ENCODE measurements at places on chromosomes 1 and 21.

GRCh38 chr1:211643324-211644212 lies 31.9 kb downstream of the NEK2 start:
- DNase-seq = no peak

DNA sequence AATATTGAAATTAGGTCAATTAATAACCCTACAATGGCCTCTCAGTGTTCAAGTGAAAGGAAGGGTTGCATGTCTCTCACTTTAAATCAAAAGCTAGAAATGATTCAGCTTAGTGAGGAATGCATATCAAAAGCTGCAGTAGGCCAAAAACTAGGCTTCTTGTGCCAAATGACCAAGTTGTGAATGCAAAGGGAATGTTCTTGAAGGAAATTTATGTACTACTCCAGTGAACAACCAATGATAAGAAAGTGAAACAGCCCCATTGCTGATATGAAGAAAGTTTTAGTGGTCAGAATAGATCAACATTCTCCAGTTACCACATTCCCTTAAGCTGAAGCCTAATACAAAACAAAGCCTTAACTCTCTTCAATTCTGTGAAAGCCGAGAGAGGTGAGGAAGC lies 10.0 kb downstream of the MAEL start:
- DNase-seq = no peak

DNA sequence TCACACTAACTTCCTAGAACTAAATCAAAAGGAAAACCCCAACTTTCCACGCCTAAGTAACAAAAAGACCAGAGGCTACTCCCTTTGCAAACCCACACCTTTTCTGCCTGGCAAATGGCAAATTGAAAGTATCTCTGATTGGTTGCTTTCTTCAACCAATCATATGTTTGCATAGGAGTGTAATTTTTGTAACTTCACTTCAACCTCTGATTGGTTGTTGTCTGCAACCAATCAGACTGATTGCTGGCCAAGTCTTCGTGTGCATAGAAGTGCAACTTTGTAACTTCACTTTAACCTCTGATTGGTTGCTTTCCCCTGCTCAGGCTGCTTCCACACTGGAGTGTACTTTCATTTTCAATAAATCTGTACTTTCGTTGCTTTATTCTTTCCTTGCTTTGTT lies 36.9 kb upstream of the PADI2 start:
- DNase-seq = no peak

GRCh38 chr1:223319905-223320580 lies 43.9 kb downstream of the SUSD4 start:
- DNase-seq = no peak

GRCh38 chr21:32155226-32155625 lies 123.6 kb downstream of the MIS18A start:
- no peak for DNase-seq

- DNase-seq = no peak
Observed at GRCh38 chr1:97252925-97253324, 531.3 kb downstream of the PTBP2 start.

- no peak for DNase-seq
Observed at GRCh38 chr1:23393706-23394105, 24.1 kb upstream of the ZNF436 start.

DNA sequence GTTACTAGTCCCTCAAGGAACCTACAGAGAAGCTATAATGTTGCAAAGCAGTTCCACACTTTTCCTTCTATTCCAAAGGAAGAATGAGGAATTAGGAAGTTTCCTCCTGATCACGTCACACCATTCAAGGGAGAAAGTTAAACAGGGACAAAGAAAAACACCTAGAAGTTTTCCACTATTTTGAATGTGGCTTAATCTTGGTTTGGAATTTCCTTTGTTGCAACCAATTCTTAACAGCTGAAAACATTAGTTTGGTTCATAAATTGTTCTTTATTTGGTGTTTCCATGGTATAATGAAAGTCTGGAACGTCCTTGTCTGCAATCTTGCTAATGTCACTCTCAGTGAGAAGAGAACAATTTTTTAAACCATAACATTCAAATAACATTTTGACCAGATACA lies 8.4 kb downstream of the MNDA start:
- no peak for DNase-seq

DNA sequence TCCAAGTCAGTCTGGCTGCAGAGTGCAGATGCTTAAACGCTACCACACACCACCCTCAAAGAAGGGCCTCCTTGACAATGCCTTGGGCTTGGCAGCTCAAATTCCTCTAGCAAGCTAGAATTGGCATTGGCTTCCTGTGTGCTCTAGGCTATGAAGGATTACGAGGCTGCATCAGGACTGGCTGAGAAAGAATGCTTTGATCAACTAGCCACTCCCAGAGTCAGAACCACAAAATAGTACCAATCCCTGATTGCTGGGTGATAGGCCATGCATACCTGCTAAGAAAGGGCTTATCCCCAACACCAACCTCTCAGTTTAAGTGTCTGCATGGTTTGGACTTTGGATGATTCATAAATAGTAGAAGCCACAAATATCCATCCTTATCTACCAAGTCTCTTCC lies 504.9 kb downstream of the OMA1 start:
- DNase-seq = no peak

GRCh38 chr1:220895412-220895946 lies 16.2 kb downstream of the HLX start:
- no peak for DNase-seq

DNA sequence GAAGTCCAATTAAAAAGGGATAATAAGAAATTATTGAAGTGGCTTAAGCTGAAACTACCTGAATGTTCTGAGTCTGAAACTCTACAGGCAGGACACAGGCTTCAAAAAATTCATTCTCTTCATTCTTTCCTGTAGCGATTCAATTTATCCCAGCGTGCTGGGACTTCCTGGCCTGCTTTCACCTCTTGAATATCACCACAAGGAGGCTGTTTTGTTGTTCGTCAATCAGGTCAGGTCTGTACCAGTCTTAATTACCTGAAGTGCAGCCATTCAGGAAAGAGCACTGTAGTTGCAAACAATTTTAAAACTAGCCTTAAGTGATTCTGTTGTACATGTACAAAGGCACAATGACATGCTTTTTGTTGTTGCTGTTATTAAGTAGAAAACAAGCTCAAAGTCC lies 38.4 kb downstream of the FYB2 start:
- DNase-seq = no peak

DNA sequence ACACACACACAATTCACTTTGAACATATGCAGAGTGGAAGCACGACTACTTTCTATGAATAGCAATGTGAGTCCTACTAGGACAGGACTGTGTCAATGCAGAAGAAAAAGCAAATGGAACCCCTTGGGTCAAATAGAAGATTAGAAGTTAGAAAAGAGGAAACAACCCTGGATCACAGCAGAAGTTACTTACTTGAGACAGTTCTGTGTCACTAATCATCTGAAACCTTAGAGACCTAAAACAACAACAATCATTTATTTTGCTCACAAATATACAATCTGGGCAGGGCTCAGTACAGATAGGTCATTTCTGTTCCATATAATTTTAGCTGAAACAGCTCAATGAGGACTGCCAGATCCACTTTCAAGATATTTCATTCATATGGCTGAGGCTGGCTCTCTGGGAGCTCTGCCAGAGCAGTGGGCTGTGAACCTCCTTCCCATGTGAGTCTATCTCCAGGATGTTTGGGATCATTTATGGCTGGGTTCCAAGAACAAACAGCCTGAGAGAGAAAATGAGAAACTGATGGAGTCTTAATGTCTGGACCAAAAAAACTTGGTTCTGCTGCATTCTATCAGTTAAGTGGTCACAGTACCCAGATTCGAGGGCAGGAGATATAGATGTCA lies 42.5 kb upstream of the IL10 start:
- no peak for DNase-seq

GRCh38 chr21:31414263-31415000 lies 70.4 kb upstream of the TIAM1 start:
- no peak for DNase-seq

- no peak for DNase-seq
Observed at GRCh38 chr1:186983327-186983726, 154.6 kb downstream of the PLA2G4A start.

DNA sequence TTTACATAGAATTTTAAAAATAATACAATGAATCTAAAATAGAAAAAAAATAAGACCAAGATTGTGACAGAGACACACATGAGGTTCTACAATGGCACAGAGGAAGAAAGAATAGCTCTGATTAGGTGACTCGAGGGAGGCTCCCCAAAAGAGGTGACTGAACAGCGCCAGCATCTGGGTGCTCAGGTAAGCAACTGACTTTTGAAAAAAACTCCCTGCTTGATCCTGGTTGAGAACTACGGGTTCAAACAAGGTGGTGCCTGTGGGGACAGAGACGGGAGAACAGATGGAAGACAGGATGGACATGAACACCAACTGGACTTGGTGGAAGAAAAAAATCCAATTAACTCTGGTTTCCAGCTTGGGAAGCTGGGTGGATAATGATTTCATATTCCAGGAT lies 22.5 kb downstream of the BATF3 start:
- DNase-seq = no peak

GRCh38 chr21:45018131-45019075 lies 56.0 kb upstream of the ADARB1 start:
- DNase-seq = no peak

GRCh38 chr1:51316113-51316845 lies 14.1 kb downstream of the TTC39A start:
- DNase-seq = no peak

DNA sequence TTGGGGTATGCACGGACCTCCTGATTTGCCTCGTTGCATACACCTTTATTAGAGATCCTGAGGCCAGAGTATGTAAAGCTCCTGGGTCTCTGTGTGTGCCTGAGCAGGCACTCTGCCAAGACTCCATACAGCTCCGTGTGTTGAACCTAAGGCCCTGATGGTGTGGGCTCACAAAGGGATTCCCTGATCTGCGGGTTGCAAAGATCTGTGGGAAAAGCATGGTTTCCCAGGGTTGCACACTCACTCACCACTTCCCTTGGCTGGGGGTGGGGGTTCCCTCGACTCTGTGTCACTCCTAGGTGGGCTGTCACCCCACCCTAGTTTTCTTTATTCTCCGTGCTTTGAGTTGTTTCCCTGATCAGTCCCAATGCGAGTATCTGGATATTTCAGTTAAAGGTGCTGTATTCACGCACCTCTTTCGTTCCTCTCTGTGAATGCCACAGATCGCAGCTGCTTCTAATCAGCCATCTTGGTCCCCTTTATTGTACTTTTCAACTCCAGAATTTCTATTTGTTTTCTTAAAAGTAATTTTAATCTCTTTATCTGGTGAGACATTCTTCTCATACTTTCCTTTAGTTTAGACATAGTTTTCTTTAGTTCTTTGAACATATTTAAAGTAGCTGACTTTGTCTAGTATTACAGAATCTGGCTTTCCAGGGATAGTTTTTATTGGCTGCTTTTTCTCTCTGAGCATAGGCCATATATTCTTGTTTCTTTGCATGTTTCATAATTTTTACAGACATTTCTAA lies 39.0 kb upstream of the F3 start:
- DNase-seq = no peak

DNA sequence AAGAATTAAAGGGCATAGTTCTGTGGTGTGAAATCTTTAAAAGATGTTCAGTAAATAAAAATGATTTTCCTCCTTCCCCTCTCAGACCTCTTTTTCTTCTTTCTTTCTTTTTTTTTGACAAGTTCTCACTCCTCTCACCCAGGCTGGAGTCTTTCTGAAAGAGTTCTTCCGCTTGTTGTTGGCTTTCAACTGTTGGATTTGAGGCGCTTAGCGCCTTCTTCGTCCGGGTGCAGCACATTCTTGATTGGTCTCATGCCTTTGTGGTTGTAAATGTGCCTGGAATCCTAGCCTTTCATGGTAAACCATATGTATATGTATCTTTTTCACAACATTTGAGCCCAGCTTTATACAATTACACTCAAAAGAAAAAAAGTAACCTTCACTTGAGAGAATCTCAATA lies 980 bp upstream of the METTL18 start:
- DNase-seq = no peak

DNA sequence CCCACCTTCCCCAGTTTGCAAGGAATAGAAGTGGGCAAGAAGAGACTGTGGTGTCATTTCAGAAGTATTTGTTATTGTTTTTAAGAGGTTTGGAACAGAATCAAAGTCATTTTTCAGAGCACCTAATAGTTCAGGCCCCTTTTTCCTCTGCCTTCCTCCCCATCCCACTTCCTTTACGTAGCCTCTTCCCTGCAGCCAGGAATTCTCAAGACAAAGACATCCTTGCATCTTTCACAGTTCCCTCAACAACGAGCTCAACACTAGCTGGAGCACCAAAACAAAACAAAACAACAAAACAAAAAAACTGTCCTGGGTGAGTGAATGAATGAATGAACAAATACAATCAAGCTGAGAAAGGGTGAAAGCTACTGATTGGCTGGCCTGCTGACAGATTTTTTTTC lies 7.0 kb downstream of the PALMD start:
- no peak for DNase-seq

DNA sequence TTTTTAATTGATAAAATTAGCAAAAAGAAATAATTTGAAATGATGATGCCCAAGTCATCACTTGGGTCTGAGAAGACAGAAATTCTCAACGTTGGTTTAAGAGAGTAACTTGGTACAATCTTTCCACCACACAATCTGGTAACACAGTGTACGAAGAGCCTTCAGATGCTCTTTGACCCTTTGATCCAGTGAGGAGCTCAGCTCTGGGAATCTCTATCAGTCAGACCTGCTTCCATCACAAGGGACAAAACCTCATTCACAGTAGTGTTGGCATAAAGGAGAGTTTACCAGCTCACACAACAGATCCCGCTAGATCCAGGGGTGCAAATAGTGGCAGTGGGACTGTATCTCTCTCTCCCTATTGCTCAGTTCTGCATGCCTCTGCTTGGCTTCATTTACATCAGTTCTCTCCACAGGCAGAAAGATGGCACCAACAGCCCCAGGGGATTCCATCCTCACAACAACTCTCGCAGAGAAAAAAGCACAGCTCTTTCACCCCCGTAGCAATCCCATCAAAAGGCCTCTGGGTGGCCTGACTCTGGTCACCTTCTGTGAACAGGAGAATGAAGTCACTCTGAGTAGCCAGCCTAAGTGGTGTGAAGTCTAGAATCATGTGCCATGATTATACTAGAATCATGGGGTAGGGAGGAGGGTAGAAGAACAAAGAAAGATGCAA lies 119.7 kb downstream of the ZNF281 start:
- DNase-seq = no peak

GRCh38 chr1:196557797-196558196 lies 50.4 kb downstream of the KCNT2 start:
- no peak for DNase-seq

- DNase-seq = no peak
Observed at GRCh38 chr1:231781892-231782291, 155.3 kb downstream of the DISC1 start.

DNA sequence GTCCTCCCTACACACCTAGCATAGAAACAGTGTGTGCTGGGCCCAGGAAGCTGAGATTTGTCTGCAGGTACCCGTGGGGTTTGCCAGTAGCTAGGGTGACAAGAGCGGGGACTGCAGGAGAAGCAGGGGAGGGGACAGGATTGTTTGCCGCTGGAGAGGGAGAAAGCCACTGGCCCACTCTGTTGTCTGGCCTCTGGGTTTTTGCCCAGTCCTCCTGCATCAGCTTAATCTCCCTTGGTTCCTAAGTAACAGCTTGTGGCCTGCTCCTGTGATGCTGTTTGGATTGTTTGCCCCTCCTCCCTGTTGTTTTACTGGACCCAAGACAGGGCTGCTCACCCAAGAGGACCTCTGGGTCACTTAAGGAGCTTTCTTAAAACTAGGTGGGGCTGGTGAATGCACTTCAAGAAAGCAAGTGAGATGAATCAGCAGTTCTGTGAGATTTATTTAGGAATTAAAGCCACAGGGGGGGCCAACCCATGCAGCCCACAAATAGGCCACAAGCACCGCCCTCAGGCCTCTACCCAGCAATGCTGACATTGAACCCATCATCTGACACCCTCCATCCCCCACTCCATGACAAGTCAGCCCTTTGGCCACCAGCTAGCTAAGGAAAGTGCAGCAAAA lies 142.8 kb downstream of the ZZZ3 start:
- DNase-seq = no peak
